ENCODE measurements at places on chromosomes 6 and 20. TPM values are rescaled to one million over a fixed set of nuclear protein-coding genes. Genes with fewer than 3 reads are reported as not detected.

IL20RA gene
- total RNA-seq = not detected

FOXA2 gene
- not detected for total RNA-seq

SAPCD1 gene
- not detected for total RNA-seq

LY6G6C gene
- not detected for total RNA-seq

TTBK1 gene
- not detected for total RNA-seq

HACE1 gene
- 10.7 TPM for total RNA-seq

GRM4 gene
- not detected for total RNA-seq

RNF5 gene
- 37.1 TPM for total RNA-seq

KIFC1 gene
- total RNA-seq = 32.0 TPM

HLA-DQB2 gene
- not detected for total RNA-seq

CPXM1 gene
- total RNA-seq = not detected

LAMA4 gene
- total RNA-seq = 41.3 TPM

EPPIN gene
- total RNA-seq = not detected

RGS17 gene
- total RNA-seq = 2.8 TPM

SLC22A1 gene
- total RNA-seq = 1.5 TPM

WFDC11 gene
- not detected for total RNA-seq

SCUBE3 gene
- under 0.01 TPM for total RNA-seq

SLC17A3 gene
- total RNA-seq = not detected
